Activated CD8-positive, alpha-beta memory T cell treated with anti-CD3 and anti-CD28 coated beads for 4 hours (primary cell): ENCODE measurements at places on chromosomes 4 and X.

DNA sequence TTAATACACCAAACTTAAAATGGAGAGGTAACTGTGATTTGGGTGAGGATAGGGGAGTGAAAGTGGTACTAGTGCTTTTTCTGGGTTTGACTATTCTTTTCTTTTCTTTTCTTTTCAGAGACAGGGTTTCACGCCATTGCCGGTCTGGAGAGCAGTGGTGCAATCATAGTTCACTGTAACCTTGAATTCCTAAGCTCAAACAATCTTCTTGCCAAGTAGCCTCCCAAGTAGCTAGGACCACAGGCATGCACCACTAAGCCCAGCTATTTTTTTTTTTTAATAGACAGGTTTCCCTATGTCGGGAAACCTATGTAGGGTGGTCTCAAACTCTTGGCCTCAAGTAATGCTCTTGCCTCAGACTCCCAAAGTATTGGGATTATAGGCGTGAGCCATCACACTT lies 3.0 kb upstream of the ARMCX4 start:
- no peak for DNase-seq

DNA sequence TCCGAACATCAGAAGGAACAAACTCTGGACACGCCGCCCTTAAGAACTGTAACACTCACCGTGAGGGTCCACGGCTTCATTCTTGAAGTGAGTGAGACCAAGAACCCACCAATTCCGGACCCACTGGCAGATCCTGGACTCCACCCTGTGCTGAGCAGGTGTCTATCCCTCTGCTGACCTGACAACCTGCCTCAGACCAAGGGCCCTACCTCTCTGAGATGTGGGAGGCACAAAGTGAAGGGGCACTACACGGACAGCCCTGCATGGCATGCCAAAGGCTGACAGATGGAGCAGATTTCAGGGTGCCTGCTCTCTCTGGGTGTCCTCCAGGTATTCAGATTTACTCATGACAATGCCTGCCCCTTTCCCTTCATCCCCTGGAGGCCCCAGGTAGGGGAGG lies 14.0 kb upstream of the HSFX1 start:
- DNase-seq, result no peak

GRCh38 chr4:94491322-94491721 lies 39.6 kb downstream of the PDLIM5 start:
- DNase-seq, result no peak

GRCh38 chr4:183097231-183098018 lies 1.6 kb upstream of the WWC2 start:
- no peak for DNase-seq

GRCh38 chr4:6965329-6965728 lies 55.7 kb downstream of the TBC1D14 start:
- no peak for DNase-seq

DNA sequence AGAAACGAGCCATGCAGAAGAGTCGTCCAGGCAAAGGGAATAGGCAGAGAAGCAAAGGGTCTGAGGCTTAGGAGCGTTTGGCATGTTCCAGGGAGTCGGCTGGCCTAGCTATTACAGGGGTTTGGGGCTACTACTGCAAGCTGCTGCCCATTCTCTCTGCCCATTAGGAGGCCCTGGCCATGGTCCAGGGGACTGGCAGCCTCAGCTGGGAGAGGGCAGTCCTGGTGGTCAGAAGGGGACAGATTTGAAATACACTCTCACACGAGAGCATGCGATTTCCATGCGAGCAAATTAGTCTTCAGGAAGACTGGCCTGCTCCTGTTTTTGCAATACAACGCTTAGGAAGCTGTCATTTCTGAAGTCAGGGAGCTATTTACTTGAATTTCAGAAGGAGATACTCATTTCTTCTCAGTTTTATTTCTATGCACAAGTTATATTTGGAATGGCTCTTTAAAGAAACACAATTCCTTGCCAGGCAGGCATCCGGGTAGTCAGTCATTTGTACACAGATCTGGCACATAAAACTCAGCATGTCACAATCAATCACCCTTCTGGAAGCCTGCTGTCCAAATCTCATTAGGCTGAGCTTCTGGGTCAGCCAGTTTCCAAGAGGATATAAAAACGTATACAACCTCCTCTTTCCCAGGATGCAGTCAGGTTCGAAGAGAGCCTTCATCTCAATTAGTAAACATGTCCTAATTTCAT lies 27.0 kb downstream of the PROM1 start:
- DNase-seq, result no peak

DNA sequence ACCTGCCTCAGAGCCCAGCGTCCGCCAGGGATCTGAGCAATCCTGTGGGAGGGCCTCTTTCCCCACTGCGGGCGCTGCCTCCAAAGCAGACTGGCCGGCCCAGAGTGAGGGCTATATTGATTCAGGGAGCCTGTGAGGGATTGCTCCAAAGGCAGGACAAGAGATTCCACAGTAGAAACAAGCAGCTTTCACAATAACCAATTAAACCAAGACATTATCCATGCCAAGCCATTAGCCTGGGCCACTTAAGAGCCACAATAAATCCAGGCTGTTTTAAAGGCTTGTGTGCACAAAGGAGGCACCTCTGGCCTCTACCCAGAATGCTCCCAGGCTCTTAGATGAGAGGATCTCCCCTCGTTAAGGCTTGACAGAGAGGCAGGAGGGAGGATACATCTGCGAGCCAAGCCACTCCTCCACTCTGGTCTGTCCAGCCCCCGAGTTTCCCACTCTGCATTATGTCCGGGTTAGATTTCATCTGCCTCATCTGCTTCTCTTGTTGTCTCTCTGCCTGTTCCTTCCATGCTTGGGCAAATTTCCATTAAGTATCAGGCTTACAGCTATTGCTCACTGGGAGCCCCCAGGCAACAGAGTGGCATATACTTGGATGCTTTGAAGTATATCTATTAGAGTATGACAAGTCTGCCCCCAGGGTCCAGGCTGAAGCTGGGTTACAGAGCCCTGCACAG lies 357.9 kb downstream of the UNC5C start:
- no peak for DNase-seq

GRCh38 chrX:2401201-2401589 lies 99.6 kb downstream of the DHRSX start:
- no peak for DNase-seq

DNA sequence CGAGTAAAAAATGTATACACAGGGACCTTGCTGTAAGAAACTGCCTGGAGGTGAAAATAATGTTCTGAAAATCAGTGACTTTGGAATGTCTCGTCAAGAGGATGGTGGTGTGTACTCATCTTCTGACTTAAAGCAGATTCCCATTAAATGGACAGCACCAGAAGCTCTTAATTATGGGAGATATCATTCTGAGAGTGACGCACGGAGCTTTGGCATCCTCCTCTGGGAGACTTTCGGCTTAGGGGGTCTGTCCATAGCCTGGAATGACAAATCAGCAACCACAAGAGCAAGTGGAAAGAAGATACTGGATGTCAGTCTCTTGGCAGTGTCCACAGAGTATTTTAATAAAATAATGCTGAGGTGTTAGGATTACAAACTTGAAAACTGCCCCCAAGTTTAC lies 129.4 kb downstream of the THOC2 start:
- no peak for DNase-seq

DNA sequence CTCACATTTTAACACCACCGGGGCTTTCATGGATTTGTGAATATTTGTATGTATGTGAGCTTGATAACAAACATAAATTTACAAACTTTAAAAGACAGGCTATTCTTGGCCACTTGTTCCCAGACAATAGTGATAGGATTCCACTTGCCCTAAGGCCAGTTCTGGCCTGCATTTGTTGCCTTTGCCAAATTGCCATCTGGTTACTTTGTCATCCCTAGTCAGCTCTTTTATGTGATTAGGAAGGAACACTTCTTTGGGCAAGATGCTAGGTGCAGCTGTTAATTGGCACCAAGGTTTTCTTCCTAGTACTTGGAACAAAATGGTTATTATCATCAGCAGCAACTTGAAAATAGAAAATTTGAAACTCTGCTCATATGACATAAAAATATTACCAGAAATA lies 63.3 kb downstream of the CCSER1 start:
- no peak for DNase-seq

GRCh38 chrX:71577682-71578081 lies 555 bp upstream of the GCNA start:
- DNase-seq, result no peak

- DNase-seq, result no peak
Observed at GRCh38 chr4:164134388-164134787, 619.5 kb upstream of the SMIM31 start.

- no peak for DNase-seq
Observed at GRCh38 chrX:106932960-106933537, 12.8 kb downstream of the CLDN2 start.

GRCh38 chrX:10064736-10065135 lies 92.0 kb upstream of the CLCN4 start:
- no peak for DNase-seq

DNA sequence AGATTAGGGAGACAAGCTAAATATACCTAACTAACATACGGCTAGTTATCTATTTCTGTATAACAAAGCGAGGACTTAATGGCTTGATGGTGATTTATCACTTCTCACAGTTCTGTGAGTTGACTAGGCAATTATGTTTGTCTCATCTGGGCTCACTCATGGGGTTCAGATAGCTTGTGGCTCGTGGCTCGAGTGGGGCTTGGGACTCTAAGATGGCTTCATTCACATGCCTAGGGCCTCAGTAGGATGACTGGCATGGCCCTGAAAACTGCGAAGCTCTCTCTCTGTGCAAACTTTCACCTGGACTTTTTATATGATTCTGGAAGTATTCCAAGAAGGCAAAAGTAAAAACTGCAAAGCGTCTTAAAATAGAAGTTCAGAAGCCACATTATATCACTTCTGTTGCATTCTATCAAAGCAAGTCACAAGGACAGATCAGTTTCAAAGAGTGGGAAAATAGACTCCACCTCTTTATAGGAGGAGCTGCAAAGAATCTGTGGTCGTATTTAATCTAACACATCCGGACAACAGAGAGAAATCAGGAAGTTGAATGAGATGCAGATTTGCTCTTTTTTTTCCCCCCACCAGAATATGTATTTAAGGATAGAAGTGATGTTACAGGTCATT lies 491.2 kb downstream of the INPP4B start:
- DNase-seq, result no peak

- DNase-seq, result no peak
Observed at GRCh38 chr4:150710770-150711375, 128.9 kb downstream of the MAB21L2 start.

- no peak for DNase-seq
Observed at GRCh38 chr4:109574931-109575804, 15.1 kb downstream of the MCUB start.

DNA sequence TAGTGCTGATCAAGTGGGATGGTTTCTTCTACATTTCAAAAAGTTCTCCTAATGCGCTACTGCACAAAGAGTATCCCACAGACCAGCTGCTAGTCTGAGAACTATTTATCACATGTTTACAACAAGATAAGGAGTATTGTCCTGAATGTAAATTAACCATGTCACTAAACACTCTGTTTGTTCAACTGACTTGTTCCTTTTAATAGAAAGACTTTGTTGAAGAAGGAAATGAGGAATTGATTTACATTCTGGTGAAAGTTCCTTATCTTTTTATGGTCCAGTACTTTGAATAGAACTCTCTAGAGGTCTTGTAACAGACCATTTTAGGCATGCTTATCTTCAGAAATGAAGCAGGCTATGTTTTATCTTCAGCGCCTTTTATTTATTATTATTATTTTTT lies 67.3 kb upstream of the IL13RA1 start:
- no peak for DNase-seq

GRCh38 chr4:152369203-152369901 lies 166.5 kb downstream of the FBXW7 start:
- DNase-seq, result no peak

- no peak for DNase-seq
Observed at GRCh38 chr4:2073808-2074481, 14.8 kb downstream of the NAT8L start.

- DNase-seq, result no peak
Observed at GRCh38 chr4:83036991-83037665, 2.1 kb downstream of the COPS4 start.

GRCh38 chr4:145719752-145720624 lies 40.0 kb downstream of the C4orf51 start:
- DNase-seq, result no peak

GRCh38 chr4:47831026-47831679 lies 6.7 kb downstream of the CORIN start:
- no peak for DNase-seq

DNA sequence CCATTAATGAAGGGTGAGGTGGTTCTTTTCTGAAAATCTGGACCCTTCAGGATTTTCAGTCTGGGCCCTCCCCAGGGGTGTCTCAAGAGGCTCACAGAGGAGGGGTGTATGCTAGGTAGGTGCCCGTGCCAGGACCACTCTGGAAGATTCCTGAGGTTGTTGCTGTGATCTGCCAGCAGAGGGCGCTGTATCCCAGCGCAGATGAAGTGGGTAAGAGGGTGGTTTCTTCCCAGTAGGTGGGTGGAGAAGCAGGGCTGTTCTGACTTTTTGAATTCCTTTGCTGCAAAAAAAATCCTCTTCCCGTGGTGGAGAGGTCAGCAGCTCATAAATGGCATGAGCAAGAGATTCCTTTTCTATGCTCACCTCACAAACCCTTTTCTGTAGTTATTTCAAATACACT lies 51.1 kb downstream of the SCML1 start:
- DNase-seq, result no peak
